ENCODE measurements at places on chromosomes 6 and 20.

DNA sequence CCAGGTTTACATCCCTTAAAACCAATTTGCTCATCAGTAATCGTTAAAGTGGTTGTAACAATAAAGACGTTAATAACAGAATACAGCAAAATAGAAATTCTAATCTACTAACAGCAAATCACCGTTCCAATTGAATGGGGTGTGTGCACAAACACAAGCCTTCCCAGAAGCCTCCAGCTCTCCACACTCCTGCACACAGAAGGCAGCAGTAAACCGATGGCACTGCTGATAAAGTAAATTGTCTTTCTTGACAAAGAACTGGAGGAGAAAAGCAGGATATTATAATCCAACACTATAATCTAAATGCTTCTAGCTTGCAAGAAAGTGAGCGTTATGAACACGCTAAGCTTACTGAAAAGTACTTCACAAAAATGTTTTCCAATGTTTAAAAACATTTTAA lies 7.0 kb downstream of the ZNF217 start:
- DNase-seq: no peak

DNA sequence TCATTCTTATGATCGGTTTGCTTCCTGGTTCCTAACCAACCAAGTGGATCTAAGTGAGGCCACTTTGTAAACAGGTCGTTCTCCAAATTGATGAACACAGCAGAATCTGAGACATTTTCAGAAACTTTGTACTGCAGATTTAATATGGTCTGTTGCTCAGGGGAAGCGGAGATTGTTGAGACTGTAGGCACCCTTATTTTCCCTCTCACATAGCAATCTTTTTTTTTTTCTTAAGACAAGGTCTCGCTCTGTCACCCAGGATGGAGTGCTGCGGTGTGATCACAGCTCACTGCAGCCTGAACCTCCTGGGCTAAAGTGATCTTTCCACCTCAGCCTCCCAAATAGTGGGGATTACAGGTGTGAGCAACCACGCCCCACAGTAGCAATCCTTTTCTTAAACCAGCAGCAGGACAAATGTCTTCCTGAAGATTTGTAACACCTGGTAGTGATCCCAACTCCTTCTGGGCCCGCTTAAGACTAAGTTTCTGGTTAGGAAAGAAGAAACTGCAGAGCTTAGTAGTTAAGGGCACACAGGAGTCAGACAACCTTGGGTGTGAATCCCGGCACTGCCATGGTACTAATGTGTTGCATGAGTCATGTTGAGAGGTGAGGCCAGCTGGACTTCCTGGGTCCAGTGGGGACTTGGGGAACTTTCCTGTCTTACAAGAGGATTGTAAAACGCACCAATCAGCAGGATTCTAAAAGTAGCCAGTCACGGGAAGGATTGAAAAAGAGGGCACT lies 48.4 kb upstream of the EZR start:
- no peak for DNase-seq

- DNase-seq: no peak
These were observed 79.2 kb upstream of the BACH2 start for GRCh38 chr6:90375681-90376439.

GRCh38 chr6:31799781-31800180 lies 4.2 kb upstream of the VARS1 start:
- no peak for DNase-seq

DNA sequence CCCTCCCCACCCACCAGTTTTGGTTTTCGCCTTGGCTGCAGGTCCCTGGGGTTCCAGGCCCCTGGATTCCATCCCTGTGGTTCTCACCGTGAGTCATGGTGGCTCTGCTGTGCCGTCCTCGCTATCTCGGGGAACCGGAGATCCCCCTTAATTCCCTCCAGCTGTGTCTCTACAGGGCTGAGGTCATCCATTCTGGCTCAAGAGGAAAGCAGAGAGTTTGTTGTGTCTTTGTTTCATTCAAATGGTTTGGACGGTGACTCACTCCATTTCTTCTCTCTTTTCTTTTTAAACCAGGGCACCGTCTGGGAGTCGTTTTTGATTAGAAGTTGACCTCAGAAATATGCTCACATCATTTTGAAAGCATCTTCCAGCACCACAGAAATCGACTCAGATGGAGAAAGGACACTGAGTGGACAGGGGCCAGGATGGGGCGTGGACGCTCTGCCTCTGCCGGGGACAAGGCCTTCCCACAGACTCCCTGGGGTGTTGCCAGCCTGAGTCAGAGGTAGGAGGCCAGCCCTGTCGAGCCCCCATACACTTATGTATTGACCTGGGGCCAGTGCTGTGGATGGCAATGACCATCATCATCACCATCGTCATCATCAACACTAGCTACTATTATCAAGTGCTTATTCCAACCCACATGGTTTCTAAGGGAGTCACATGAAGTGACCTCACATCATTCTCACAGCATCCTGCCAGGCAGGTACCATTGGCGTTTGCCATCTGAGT lies 176.2 kb downstream of the NFATC2 start:
- DNase-seq: no peak

DNA sequence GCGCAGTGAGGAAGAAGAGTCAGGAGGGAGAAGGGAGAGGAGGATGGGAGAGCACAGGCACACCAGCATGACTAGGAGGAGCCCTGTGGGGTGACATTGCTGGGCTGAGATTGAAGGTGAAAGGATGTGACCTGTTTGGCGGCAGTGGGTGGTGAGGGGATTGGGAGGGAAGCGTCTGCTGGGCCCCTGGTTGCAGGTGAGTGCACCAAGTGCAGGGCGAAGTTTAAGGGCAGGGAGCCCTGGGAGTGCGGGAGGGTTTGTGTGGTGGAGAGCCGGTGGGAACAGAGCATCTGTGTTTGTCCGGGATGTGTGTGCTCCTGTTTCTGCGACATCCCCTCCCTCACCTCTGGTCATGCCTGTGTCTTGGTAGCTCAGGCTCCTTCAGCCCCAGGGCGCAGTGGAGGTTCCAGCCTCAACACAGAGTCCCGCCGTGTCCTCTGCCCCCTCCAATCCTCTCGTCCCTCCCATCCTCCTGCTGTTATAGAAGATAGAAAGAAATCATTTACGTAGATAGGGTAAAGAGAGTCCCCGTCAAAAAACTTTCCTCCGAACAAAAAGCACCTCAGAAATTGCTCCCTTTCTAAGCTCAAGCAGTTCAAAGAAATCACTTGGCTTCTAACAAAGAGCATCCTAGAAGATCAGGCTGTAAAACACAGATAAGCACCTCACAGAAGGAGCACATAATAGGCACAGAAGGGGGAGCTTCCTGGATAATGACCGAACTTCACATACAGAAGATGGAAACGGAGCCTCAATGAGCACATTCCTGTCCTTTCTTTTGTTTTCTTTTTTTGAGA lies 25.0 kb downstream of the ULBP1 start:
- DNase-seq: no peak

- DNase-seq: no peak
These were observed 98.3 kb downstream of the SIM1 start for GRCh38 chr6:100366419-100366818.

DNA sequence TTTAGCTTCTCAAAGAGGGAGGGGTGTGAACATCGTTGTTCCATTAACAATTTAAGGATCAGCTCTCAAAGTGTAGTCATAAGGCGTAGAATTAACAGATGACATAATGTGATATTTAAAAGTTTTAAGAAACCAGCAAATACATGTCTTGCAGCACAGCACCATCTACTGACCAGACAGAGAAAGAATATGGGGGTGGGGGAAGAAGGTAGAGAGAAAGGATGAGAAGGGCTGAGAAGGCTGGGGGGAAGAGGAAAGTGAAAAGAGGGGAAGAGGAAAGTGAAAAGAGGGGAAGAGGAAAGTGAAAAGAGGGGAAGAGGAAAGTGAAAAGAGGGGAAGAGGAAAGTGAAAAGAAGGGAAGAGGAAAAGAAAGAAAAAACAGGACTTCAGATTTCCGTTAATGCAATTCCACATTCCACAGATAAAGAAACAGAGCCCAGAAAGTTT lies 80.9 kb downstream of the HAO1 start:
- no peak for DNase-seq

DNA sequence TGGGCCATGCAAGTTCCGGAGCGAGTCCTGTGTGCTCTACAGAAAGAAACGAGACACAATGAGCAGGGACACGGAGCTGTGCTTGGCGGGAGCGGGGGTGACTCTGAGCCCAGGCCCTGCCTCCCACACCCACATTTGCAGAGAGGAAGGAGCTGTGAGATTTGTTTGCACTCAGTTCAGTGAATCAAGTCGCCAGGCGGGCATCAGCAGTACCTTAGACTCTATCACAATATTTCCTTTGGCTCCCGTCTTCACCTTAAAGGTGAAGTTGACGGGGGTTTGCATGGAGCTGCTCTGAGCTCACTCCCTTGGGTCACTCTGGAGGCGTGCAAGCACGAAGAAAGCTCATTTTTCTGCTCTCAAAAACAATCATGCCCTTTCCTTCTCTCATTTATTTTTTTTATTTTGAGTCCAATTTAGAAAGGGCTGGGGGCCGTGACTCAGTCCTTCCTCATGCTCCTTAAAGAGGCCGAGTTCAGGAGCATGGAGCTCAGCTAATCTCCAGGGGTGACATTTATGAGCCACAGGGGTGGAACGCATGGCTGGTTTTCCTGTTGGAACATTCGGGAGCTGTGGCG lies 188.2 kb downstream of the NFATC2 start:
- no peak for DNase-seq

GRCh38 chr6:106055489-106055888 lies 30.6 kb upstream of the PRDM1 start:
- DNase-seq: no peak

DNA sequence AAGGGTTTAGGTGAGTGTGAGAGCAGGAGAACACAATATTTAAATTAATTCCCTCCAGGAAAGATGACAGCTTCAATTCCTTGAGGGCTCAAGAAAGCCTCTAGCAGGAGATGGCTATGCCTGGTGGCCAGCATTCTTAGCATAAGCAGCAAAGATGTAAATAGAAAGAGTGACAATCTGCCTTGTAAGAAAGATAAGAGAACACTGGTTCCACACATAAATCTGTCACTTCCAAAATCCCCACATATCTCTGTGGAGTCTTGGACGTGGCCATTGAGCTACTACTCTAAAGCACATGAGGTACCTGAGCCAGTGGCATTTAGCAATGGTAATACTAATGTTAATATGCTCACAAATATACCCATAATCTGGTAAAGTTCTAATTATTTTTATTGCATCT lies 29.2 kb downstream of the DEFB114 start:
- no peak for DNase-seq

- no peak for DNase-seq
These were observed 18.1 kb upstream of the PXDC1 start for GRCh38 chr6:3769610-3770009.

- no peak for DNase-seq
These were observed 3.5 kb upstream of the MYT1 start for GRCh38 chr20:64160526-64161355.

DNA sequence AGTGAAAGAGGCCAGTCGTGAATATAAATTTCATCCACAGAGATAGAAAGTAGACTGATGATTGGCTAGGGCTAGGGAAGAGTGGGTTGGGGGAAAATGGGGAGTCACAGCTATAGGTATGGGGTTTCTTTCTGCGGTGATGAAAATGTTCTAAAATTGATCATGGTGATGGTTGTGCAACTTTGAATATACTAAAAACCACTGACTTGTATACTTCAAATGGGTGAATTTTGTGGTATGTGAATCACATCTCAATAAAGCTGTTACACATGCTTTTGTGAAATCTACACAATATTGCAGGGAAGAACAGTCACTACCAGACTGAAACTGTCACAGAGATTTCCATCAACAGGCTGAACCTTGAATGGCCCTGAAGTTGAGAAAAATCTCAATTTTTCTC lies 61.5 kb downstream of the LYRM4 start:
- DNase-seq: no peak

DNA sequence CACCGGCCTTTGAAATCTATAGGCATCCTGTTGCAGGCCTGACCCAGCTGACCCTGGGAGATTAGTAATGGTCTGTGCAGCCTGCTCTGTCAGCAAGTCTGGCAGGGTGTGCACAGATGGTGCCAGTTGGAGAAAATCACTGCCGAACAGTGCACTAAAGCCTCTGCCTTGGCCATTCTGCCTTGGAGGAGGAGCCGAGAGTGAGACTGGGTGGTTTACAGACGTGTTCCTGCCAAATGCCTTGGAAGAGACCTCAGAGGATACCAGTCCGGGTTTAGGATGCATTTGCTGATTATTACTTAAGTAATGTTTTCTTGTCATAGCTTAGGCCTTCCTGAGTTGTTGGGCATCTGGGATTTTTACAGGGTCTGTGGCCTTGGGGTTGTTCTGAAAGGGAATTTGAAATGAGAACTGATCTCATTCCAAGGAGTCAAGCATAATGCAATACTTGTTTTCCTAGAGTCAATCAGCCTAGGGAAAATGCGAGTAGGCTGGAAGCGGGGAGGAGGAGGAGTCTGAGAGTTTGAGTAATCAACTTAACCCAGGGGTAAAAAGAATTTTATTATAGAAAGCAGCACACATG lies 292.1 kb downstream of the SOX4 start:
- no peak for DNase-seq

DNA sequence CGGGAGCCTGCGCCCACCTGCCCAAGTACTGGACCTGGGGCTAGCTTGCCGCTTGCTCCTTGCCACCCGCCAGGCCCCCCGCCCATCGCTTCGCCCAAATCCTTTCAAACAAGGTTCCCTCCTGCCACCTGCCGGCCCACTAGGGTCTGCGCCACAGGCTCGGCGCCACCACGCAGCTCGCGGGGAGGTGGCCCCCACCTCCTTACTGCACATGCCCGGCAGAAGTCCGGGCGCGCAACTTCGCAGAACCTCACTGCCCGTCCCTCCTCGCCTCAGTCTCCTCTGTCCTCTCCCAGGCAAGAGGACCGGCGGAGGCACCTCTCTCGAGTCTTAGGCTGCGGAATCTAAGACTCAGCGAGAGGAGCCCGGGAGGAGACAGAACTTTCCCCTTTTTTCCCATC lies 11.2 kb downstream of the GNAS-AS1 start:
- DNase-seq: peak; percentile 43

DNA sequence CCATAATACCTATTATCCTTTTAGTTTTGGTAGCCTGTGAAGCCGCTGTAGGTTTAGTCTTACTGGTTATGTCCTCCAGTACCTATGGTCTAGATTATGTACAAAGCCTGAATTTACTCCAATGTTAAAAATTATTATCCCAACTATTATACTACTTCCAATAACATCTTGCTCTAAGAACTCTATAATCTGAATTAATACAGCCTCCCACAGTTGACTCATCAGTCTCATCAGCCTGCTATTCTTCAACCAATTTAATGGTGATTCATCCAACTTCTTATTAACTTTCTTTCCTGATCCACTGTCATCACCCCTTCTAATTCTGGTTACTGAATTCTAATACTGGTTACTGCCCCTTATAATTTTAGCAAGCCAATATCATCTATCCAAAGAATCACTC lies 370.3 kb upstream of the OPRM1 start:
- no peak for DNase-seq

GRCh38 chr6:71886184-71887005 lies at the start of gene RIMS1:
Gene RIMS1 (plus strand): TSS chr6:71886550. CDS start chr6:71887024, 474 bp downstream.
- no peak for DNase-seq

Data from stimulated activated CD4-positive, alpha-beta T cell treated with anti-CD3 and anti-CD28 coated beads, TNF-alpha, amount 100 ng/mL, for 48 hours (primary cell).